Activated T-helper 2 cell treated with anti-CD3 and anti-CD28 coated beads, Interferon-gamma antibody, Interleukin-2, Interleukin-4, amounts not matched to agents 10 μg/mL and 5 μg/mL and 100 μg/mL, durations not matched to agents 14 hours and 24 hours and 36 hours (primary cell): ENCODE measurements at places on chromosomes 5 and 9. TPM values are rescaled to one million over a fixed set of nuclear protein-coding genes. Genes with fewer than 3 reads are reported as not detected.

The CHSY3 gene
- not detected in 2 replicates for total RNA-seq

The ELAVL2 gene
- total RNA-seq, result not detected in 2 replicates

The CNTLN gene
- 1.6 and 1.8 TPM in 2 replicates for total RNA-seq

GRCh38 chr9:89795538-89796195 lies 190.9 kb downstream of the GADD45G start:
- peaks cover 2% of the 10 kb centered on the region for H3K4me1 ChIP-seq
- H3K27me3 ChIP-seq, result no peaks in the 10 kb centered on the region
- no peak for DNase-seq
- no peak overlapping the region for H3K27ac ChIP-seq
- no peaks in the 10 kb centered on the region for H3K36me3 ChIP-seq

GRCh38 chr9:16364347-16364746 lies 506.1 kb downstream of the BNC2 start:
- no peak overlapping the region for H3K4me3 ChIP-seq
- no peaks in the 10 kb centered on the region for H3K4me1 ChIP-seq
- no peaks in the 10 kb centered on the region for H3K27me3 ChIP-seq
- DNase-seq, result no peak
- no peak overlapping the region for H3K27ac ChIP-seq
- H3K36me3 ChIP-seq, result no peaks in the 10 kb centered on the region

DNA sequence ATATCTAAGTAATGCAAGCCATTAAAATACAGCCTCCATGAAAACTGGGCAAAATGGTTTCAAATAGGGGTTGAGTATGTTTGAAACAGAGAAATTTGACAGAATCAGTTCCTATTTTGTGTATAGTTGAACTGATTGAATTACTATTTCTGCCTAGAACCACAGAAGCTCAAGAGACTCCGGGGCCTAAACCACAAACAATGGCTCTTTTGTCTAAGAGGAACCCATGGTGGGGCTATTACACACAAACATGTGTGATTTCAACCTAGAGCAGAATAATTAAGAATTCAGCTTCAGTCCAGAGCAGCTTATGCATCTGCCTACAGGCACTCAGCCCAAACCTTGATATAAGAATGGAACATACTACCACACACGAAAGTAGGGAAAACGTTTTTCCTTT lies 171.2 kb upstream of the MPDZ start:
- no peaks in the 10 kb centered on the region for H3K27me3 ChIP-seq
- no peaks in the 10 kb centered on the region for H3K4me1 ChIP-seq
- no peak overlapping the region for H3K27ac ChIP-seq
- H3K4me3 ChIP-seq, result no peak overlapping the region

DNA sequence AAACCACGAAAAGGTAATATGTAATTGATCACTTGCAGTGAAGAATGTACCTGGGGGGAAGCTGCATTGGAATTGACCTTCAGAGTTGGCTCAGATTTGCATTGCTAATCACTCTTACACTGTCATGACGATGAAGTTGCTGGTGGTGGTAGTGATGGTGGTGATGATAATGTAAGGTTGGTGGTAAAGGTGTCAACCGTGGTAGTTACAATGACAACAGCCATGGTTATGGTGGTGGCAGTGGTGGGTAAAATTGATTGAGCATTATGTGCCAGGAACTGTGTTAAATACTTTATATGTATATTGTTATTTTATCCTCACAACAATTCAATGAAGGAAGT lies 282.4 kb downstream of the NR3C1 start:
- H3K27ac ChIP-seq, result no peak overlapping the region
- no peak overlapping the region for H3K4me3 ChIP-seq
- H3K4me1 ChIP-seq, result peaks cover 61% of the 10 kb centered on the region
- peaks cover 26% of the 10 kb centered on the region for H3K36me3 ChIP-seq
- no peak for DNase-seq
- no peaks in the 10 kb centered on the region for H3K27me3 ChIP-seq

DNA sequence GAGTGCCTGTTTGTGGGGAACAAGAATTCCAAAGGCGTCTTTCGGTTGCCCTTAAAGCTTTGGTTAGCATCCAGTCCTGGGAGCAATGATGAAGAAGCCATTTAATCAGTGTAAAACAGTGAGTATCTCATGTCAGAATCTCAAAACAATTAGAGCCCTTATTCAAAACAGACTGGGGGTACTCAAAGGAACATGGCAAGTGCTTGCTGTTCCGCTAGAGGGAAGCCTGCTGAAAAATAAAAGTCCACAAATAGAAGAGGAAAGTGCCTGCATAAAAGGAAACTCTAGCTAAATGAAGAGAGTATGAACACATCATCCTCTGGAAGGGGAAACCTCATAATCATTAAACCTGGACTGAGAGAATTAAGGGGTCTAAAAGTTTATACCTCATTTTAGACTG lies 26.4 kb downstream of the FBXL7 start:
- H3K27ac ChIP-seq, result no peak overlapping the region
- DNase-seq, result no peak
- no peak overlapping the region for H3K4me3 ChIP-seq
- H3K36me3 ChIP-seq, result no peaks in the 10 kb centered on the region

- no peak overlapping the region for H3K4me3 ChIP-seq
- no peaks in the 10 kb centered on the region for H3K36me3 ChIP-seq
- H3K27me3 ChIP-seq, result no peaks in the 10 kb centered on the region
- no peak overlapping the region for H3K27ac ChIP-seq
These were observed 180.1 kb upstream of the NREP start for GRCh38 chr5:111937094-111937493.
